ENCODE measurements at places on chromosomes 3 and 15. TPM values are rescaled to one million over a fixed set of nuclear protein-coding genes. Genes with fewer than 3 reads are reported as not detected.

- no peak for DNase-seq
- H3K27ac ChIP-seq, result peak overlapping the region; percentile 37
- no peak overlapping the region for H3K4me3 ChIP-seq
- no peaks in the 10 kb centered on the region for H3K36me3 ChIP-seq
These were observed 95.8 kb downstream of the ARNT2 start for GRCh38 chr15:80500021-80500420.

GRCh38 chr3:71543371-71544016 is 40.0 kb downstream of the FOXP1 start:
- DNase-seq, result no peak
- no peaks in the 10 kb centered on the region for H3K4me1 ChIP-seq
- H3K27me3 ChIP-seq, result no peaks in the 10 kb centered on the region
- H3K27ac ChIP-seq, result peak overlapping the region; percentile 59

GRCh38 chr3:72347819-72348319 is 500.4 kb downstream of the SHQ1 start:
- peaks cover 5% of the 10 kb centered on the region for H3K4me1 ChIP-seq
- no peaks in the 10 kb centered on the region for H3K27me3 ChIP-seq
- H3K36me3 ChIP-seq, result no peaks in the 10 kb centered on the region
- DNase-seq, result peak; percentile 93
- H3K27ac ChIP-seq, result peak overlapping the region; percentile 48

GRCh38 chr15:94286583-94286982 is 55.2 kb downstream of the MCTP2 start:
- no peak overlapping the region for H3K4me3 ChIP-seq
- no peaks in the 10 kb centered on the region for H3K4me1 ChIP-seq
- no peaks in the 10 kb centered on the region for H3K36me3 ChIP-seq
- DNase-seq, result no peak
- no peaks in the 10 kb centered on the region for H3K27me3 ChIP-seq

DNA sequence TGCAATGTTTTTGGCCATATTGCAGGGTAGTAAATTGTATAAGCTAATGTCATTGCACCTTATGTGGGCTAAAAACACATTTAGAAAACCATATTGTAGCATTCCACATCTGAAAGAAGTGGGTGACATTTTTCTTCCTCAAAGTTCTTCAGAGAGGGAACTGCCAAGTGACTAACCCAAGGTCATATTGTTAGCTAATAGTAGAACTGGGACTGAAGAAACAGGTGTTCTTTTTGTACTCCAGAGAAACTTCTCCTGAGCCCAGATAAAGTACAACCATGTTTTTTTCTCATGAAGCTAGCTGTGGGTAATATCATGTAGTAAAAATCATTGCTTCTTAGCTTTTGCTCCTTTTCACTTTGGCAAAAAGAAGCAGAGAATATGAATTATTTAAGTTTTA is 333.0 kb downstream of the NSUN3 start:
- no peaks in the 10 kb centered on the region for H3K27me3 ChIP-seq
- DNase-seq, result no peak
- no peaks in the 10 kb centered on the region for H3K36me3 ChIP-seq
- no peak overlapping the region for H3K4me3 ChIP-seq
- H3K4me1 ChIP-seq, result no peaks in the 10 kb centered on the region

- no peaks in the 10 kb centered on the region for H3K36me3 ChIP-seq
- H3K27ac ChIP-seq, result no peak overlapping the region
- H3K4me1 ChIP-seq, result no peaks in the 10 kb centered on the region
- no peaks in the 10 kb centered on the region for H3K27me3 ChIP-seq
These were observed 12.7 kb downstream of the TKT start for GRCh38 chr3:53243165-53243564.

DNA sequence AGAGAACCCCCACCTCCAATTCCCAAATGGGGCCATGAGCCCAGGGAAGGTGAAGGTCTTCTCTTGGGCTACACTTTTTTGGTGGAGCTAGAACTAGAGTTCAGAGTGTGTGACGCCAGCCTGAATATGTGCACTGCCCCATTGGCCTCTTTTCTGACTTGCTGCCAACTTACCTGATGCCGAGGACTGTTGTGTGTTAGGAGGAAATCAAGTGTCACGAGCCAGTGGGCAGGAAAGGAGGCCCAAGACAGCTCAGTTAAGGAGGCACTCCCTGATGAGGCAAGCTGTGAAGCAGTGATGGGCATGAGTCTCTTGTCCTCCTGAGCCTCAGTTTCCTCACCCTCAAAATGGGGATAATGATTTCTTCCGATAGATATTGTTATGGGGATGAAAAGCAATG is 107.8 kb downstream of the ANP32A start:
- H3K4me3 ChIP-seq, result no peak overlapping the region
- no peaks in the 10 kb centered on the region for H3K4me1 ChIP-seq
- H3K27me3 ChIP-seq, result no peaks in the 10 kb centered on the region
- DNase-seq, result no peak
- no peak overlapping the region for H3K27ac ChIP-seq

DNA sequence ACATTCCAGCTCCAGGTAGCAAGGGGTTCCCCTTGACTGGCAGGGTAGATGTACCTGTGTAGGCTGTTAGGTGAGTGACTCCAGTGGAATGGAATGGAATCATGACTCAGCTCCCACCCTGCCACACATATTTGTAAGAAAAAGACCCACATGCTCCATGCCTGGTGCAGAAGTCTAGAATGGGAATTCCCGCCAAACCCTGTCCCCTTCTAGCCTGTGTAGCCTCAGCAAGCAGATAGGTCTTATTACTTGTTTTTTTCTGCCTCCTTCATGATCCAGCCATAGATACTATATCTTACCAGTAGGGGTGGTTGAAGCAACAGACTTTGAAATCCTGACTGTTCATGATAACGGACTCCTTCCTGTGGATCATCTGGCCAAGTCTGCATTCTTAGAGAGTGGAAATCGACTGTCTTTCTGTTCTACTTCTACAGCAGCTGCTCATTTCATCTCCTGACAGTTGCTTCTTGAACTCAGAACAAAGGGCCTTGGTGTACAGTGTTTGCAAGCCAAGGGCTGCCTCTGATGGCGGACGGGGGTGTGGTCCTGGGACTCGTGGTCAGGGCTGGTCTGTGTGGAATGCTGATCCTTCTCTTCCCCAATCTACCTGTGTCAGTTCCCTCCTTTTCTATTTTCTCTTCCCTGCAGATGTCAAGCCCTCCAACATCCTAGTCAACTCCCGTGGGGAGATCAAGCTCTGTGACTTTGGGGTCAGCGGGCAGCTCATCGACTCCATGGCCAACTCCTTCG is 16.3 kb downstream of the SNAPC5 start:
- H3K4me3 ChIP-seq, result no peak overlapping the region
- no peaks in the 10 kb centered on the region for H3K4me1 ChIP-seq
- DNase-seq, result no peak
- no peaks in the 10 kb centered on the region for H3K27me3 ChIP-seq
- H3K27ac ChIP-seq, result no peak overlapping the region

DNA sequence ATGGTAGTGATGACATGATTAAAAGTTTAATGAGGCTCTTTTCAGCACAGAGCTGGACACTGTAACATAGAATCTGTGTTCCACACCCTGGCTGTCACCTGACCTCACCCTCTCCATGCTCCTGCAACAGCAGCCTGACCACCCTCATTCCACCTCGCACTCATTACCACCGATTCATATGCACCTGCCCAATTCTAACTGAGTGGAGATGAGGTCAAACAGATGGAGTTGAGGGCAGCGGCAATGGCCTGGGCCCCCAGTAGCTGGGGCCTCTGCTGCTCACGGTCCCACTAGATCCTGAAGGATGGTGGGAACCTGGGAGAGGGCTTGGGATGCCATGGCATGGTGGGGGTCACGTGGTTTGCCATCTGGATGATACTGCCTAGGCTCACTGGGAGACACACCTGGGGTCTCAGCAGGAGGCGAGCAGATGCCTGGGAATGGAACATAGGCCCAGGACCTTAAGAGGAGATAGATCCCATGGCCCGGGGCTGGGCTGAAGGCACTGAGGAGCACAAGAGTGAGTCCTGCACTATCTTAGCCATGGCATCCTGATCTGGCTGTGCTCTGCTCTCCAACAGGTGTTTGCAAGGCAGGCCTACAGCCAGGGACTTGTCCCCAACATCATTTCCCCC is 1.3 kb downstream of the SCN5A start:
- DNase-seq, result no peak
- H3K36me3 ChIP-seq, result no peaks in the 10 kb centered on the region
- H3K27me3 ChIP-seq, result no peaks in the 10 kb centered on the region
- H3K27ac ChIP-seq, result no peak overlapping the region

- no peak overlapping the region for H3K4me3 ChIP-seq
- H3K4me1 ChIP-seq, result no peaks in the 10 kb centered on the region
- no peak for DNase-seq
These were observed 962.3 kb upstream of the NR2F2 start for GRCh38 chr15:95368191-95368590.

DNA sequence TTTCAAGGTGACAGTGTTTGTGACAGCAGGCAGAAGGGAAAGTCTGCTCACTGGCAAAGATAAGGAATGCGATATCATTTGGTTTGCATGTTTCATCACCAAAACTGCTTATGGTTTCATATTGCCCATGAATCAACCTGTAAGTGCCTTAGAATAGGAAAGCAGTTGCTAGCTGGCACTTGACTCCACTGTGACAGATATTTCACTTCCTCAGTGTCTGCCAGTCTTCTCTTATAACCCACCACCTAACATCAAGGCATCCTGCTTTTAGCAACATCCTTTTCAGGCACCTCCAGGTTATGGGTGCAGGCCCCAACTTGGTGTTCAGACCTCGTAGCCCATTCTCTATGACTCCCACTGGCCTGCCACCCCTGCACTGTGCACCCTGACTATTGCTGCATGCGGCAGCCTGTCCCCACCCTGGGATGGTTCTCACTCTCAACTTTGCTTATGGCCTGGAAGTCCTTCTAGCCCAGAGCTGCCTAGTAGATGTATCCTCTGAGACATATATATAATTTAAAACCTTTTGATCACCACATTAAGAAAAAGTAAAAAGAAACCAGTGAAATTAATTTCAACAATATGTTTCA is 154.4 kb upstream of the RARB start:
- H3K4me3 ChIP-seq, result no peak overlapping the region
- H3K4me1 ChIP-seq, result no peaks in the 10 kb centered on the region
- no peaks in the 10 kb centered on the region for H3K27me3 ChIP-seq
- DNase-seq, result no peak

GRCh38 chr3:2976796-2977195 is 133.4 kb downstream of the IL5RA start:
- H3K4me1 ChIP-seq, result no peaks in the 10 kb centered on the region
- no peak for DNase-seq
- H3K4me3 ChIP-seq, result no peak overlapping the region
- no peaks in the 10 kb centered on the region for H3K27me3 ChIP-seq

DNA sequence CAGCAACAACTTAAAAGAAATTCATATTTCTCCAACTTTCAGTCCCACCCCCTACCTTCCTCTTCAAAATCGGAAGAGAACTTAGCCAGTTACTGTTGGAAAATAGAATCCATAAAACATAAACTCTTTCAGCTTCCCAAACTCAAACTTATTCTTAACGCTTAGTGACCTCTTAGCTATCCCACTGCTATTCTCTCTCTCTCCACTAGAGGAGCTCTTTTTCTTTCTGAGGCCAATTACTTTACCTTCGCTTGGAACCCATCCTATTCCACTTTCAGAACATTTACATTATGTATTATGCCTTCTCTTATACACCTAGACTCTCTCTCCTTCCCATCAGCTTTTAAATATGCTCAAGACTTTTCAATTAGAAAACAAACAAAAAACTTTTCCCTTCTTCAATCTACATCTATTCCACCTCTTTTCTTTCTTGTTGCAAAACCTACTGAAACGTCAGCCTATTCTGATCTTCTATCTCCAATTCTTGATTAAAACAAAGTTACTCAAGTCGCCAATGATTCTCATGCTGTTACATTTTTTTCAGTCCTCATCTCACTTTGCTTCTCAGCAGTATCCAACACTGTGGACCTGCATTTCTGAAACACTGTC is 13.4 kb upstream of the GHSR start:
- H3K27me3 ChIP-seq, result no peaks in the 10 kb centered on the region
- H3K4me1 ChIP-seq, result no peaks in the 10 kb centered on the region
- no peak for DNase-seq
- no peak overlapping the region for H3K27ac ChIP-seq
- no peaks in the 10 kb centered on the region for H3K36me3 ChIP-seq

DNA sequence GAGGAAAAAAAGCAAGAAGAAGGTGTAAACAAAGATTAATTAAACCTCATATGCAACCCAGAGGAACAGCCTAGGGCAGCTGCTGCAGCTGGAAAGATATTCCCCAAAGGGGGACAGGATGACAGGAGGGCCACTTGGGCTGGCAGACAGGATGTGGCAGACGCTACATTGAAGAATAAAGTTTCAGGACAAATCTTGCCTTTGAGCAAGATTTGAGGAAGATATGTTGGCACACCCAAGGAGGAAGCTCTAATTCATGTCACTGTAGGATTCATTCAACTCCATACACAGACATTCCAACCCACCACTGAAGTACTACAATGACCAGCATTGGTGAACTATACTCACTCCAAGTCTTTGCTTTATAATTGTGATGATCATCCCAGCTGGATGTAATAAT is 504.0 kb downstream of the SHQ1 start:
- DNase-seq, result no peak
- no peaks in the 10 kb centered on the region for H3K4me1 ChIP-seq
- no peaks in the 10 kb centered on the region for H3K27me3 ChIP-seq
- no peaks in the 10 kb centered on the region for H3K36me3 ChIP-seq
- no peak overlapping the region for H3K27ac ChIP-seq

DNA sequence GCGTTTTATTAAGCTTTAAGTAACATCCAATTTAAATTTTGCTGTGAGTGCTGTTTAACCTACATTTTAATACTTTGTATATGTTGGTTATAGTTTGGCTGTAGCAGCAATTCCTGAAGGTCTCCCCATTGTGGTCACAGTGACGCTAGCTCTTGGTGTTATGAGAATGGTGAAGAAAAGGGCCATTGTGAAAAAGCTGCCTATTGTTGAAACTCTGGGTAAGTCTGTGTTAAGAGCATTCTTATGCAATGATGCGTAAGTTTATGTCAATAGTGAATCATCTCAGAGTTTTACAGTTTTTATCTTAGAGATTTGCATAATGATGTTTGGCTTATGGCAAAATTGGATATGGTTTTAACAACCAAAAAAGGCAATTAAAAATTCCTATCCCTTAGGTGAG is 62.7 kb downstream of the ASTE1 start:
- DNase-seq, result no peak
- no peak overlapping the region for H3K4me3 ChIP-seq
- no peak overlapping the region for H3K27ac ChIP-seq
- no peaks in the 10 kb centered on the region for H3K36me3 ChIP-seq

GRCh38 chr3:58568572-58569286 is 8.5 kb downstream of the FAM107A start:
- DNase-seq, result peak; percentile 63
- H3K27ac ChIP-seq, result no peak overlapping the region

- no peak overlapping the region for H3K4me3 ChIP-seq
- H3K27me3 ChIP-seq, result no peaks in the 10 kb centered on the region
- DNase-seq, result no peak
- H3K27ac ChIP-seq, result no peak overlapping the region
These were observed 847.4 kb downstream of the FHIT start for GRCh38 chr3:60403866-60404265.

- no peak overlapping the region for H3K27ac ChIP-seq
- H3K4me1 ChIP-seq, result no peaks in the 10 kb centered on the region
- no peak overlapping the region for H3K4me3 ChIP-seq
These were observed 75.9 kb downstream of the GABRG3 start for GRCh38 chr15:27046880-27047279.

Gene CLDN16
- total RNA-seq, result not detected

Gene GP9
- total RNA-seq, result not detected

Gene NAALADL2
- 53.9 TPM for total RNA-seq

Gene DCUN1D1
- total RNA-seq, result 55.5 TPM

Gene MCTP2
- 46.2 TPM for total RNA-seq

Gene RTP3
- total RNA-seq, result not detected

Gene SOX2
- total RNA-seq, result not detected

Gene NMD3
- total RNA-seq, result 56.0 TPM

Gene CORO2B
- total RNA-seq, result 11.2 TPM

Gene DNASE1L3
- total RNA-seq, result 0.44 TPM

Gene IMPG2
- total RNA-seq, result 0.32 TPM

Measured in breast epithelium (tissue), 4 donors.